ENCODE measurements at places on chromosomes 2 and 18.
A peak's percentile ranks its signal among the peaks of the same experiment; 100 is the strongest.

DNA sequence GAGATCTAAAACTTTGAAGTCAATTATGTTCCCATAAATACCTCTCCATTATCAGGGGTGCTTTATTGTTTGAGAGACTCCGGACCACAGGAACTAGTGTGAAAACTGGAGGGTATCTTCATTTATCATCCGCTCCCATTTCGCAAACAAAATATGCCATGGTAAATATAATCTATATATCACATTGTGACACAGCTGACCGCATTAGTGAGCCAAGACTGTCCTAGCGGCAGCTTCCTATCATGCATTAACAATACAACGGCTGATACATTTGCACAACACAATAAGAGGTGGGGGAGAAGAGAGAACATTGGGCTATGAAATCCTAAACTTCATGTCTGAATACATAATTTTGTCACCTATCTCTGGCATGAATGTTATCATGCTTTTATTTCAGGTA, 29.5 kb downstream of the BCL11A start:
- H3K4me1 ChIP-seq, result peaks cover 14% of the 10 kb centered on the region
- no peak for DNase-seq
- H3K36me3 ChIP-seq, result no peaks in the 10 kb centered on the region
- no peak overlapping the region for H3K4me3 ChIP-seq

DNA sequence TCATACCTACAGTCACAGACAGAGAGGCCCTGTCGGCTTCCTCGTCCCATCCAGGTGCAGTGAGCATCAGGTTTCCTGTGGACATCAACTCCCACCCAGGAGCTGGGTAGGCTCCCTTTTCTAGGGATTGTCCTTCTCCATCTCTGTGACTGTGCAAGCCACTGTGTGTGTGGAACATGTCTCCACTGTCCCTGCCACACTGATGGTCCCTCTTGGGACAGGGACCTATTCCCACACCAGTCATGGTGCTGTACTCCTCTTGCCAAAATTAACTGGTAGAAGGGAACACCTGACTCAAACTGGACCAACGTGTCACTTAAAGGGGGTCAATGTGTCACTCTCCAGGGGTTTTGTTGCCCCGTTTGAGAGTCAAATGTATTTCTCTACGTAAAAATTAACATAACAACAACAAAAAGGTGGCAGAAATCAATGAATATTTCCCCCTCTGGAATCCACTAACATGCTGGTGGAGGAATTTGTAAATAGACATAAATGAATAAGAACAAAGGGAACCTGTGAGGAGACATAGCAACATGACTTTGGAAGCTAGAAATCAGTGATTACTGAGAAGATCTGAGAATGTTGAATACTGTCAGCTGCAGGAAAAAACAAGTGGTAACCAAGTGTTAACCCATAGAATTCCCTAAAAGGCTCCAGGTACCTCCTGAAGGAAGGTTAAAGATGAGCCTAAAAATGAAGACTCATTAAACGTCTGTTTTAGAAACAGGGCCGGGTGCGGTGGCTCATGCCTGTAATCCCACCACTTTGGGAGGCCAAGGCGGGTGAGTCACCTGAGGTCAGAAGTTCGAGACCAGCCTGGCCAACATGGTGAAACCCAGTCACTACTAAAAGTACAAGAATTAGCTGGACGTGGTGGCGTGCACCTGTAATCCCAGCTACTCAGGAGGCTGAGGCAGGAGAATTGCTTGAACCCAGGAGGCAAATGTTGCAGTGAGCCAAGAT, 40.4 kb downstream of the SH2D6 start:
- no peak overlapping the region for H3K4me3 ChIP-seq
- no peaks in the 10 kb centered on the region for H3K4me1 ChIP-seq
- DNase-seq, result no peak
- no peak overlapping the region for H3K27ac ChIP-seq
- H3K27me3 ChIP-seq, result no peaks in the 10 kb centered on the region

GRCh38 chr2:70143314-70144150, 47.3 kb downstream of the C2orf42 start:
- H3K4me3 ChIP-seq, result peak overlapping the region; percentile 18
- no peaks in the 10 kb centered on the region for H3K36me3 ChIP-seq
- H3K27me3 ChIP-seq, result no peaks in the 10 kb centered on the region
- peak; percentile 65 for DNase-seq
- H3K4me1 ChIP-seq, result peaks cover 22% of the 10 kb centered on the region

DNA sequence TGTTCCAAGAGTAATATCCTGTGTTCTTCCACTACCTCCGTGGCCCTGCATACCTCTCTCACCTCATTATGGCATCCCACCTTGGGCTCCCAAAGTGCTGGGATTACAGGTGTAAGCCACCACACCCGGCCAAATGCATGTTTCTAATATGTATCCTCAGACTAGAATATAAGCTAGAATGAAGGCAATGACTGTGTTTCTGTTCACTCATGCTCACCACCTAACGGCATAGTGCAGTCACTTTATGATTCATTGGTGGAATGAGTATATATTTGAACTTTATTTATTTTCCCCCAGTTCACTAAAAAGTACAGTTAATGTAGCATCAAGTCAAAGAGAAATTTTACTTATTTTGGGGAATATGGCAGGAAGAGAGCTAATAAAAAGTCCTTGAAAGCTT, 11.3 kb downstream of the PIGN start:
- no peak overlapping the region for H3K27ac ChIP-seq
- H3K36me3 ChIP-seq, result no peaks in the 10 kb centered on the region
- no peak overlapping the region for H3K4me3 ChIP-seq
- no peaks in the 10 kb centered on the region for H3K4me1 ChIP-seq

- no peaks in the 10 kb centered on the region for H3K27me3 ChIP-seq
- DNase-seq, result no peak
- H3K4me1 ChIP-seq, result no peaks in the 10 kb centered on the region
- H3K36me3 ChIP-seq, result no peaks in the 10 kb centered on the region
These were observed 319.5 kb upstream of the HNMT start for GRCh38 chr2:137644731-137645130.

DNA sequence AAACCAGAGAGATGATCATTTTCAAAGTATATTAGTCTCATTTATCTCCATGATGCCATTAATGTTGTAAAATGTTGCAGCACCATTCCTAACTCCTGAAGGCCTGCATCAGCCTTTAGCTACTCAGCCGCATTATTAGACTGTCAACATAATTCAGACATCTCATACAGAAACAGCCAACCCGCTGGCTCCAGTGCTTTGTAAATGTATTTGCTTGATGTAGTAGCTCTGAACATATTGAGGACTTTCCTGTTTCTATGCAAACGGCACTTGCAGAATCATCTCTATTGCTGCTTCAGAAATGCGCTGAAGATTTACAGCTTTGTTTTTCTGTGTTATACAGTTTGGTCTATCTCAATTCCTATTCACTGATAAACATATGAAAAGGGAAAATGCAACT, 372.2 kb downstream of the DSEL start:
- no peaks in the 10 kb centered on the region for H3K4me1 ChIP-seq
- no peak overlapping the region for H3K27ac ChIP-seq
- no peaks in the 10 kb centered on the region for H3K27me3 ChIP-seq
- H3K36me3 ChIP-seq, result no peaks in the 10 kb centered on the region

DNA sequence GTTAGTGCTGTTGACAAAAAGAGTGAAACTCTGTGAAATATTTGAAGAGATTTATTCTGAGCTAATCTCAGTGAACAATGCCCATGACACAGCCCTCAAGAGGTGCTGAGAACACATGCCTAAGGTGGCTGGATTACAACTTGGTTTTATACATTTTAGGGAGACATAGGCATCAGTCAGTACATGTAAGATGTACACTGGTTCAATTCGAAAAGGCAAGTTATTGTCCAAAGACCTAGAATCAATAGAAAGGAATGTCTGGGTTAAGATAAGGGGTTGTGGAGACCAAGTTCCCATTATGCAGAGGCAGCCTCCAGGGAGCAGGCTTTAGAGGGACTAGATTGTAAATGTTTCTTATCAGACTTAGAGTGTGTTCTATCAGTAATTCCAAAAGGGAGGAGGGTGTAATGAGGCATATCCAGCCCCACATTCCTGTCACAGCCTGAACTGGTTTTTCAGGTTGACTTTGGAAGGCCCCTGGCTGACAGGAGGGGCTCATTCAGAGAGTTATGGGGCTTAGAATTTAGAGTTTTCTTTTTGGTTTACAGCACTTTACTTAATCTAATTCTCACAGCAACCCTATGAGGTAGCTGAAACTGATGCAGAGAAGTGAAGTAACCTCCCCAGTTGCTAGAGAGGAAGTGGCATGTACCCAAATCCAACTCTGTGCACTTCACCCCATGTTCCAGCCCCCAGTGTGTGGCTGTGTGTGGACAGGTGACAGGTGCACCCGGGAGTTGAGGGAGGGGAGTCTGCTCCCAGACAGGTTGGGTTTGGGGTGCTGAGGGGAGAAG, 28.3 kb upstream of the ASAP2 start:
- H3K4me1 ChIP-seq, result peaks cover 16% of the 10 kb centered on the region
- no peak overlapping the region for H3K4me3 ChIP-seq

DNA sequence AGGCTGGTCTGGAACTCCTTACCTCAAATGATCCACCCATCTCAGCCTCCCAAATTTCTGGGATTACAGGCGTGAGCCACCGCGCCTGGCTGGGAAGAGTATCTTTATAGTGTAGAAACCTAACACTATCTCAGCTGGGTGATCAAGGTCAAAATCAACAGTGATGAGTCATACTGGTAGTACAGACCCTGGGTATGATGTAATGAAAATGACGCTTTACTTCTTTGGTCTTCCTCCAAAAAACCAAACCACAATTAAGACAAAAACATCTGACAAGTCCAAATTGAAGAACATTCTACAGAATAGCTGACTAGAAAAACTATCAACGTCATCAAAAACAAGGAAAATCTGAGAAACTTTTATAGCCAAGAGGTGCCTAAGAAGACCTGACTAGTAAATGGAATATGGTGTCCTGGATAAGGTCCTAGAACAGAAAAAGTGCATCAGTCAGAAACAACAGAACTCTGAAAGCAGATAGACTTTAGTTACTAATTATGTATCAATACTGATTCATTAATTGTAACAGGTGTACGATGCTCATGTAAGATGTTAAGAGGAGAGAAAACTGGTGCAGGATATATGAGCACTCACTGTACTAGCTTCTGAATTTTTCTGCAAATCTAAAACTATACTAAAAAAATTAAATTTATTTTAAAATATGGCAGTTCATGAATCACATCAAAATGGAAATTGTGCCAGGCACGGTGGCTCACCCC, 25.4 kb downstream of the PDCL3 start:
- H3K4me3 ChIP-seq, result no peak overlapping the region
- no peaks in the 10 kb centered on the region for H3K4me1 ChIP-seq
- H3K27ac ChIP-seq, result no peak overlapping the region
- H3K36me3 ChIP-seq, result no peaks in the 10 kb centered on the region
- DNase-seq, result no peak

GRCh38 chr2:241811952-241812729, 3.1 kb downstream of the NEU4 start:
- H3K27ac ChIP-seq, result no peak overlapping the region
- no peaks in the 10 kb centered on the region for H3K4me1 ChIP-seq
- no peak overlapping the region for H3K4me3 ChIP-seq

GRCh38 chr2:201774546-201774945, 6.2 kb downstream of the ALS2 start:
- no peaks in the 10 kb centered on the region for H3K36me3 ChIP-seq
- H3K4me1 ChIP-seq, result peaks cover 4% of the 10 kb centered on the region
- H3K27ac ChIP-seq, result no peak overlapping the region
- H3K27me3 ChIP-seq, result no peaks in the 10 kb centered on the region
- no peak for DNase-seq

- H3K4me1 ChIP-seq, result no peaks in the 10 kb centered on the region
- H3K36me3 ChIP-seq, result peaks cover 4% of the 10 kb centered on the region
- DNase-seq, result no peak
- no peaks in the 10 kb centered on the region for H3K27me3 ChIP-seq
- H3K27ac ChIP-seq, result no peak overlapping the region
These were observed 318.8 kb upstream of the EPAS1 start for GRCh38 chr2:45978302-45978859.

DNA sequence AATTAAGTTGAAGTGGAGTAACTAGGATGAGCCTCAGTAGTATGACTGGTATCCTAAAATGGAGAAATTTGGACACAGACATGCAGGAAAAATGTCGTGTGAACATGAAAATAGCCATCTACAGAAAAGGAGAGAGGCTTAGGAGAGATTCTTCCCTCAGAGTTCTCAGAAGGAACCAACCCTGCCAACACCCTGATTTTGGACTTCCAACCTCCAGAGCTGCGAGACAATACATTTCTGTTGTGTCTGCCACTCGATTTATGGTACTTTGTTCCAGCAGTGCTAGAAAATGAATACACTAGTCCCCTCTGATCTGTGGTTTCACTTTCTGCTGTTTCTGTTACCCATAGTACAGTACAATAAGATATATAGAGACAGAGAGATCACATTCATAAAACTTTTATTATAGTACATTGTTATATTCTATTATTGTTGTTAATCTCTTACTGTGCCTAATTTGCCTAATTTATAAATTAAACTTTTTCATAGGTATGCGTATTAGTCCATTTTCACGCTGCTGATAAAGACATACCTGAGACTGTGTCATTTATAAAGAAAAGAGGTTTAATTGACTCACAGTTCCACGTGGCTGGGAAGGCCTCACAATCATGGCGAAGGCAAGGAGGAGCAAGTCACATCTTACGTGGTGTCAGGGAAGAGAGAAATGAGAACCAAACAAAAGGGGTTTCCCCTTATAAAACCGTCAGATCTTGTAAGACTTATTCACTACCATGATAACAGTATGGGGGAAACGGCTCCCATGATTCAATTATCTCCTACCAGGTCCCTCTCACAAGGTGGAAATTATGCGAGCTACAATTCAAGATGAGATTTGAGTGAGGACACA, 41.3 kb downstream of the PLEKHA3 start:
- no peak overlapping the region for H3K4me3 ChIP-seq
- peaks cover 10% of the 10 kb centered on the region for H3K36me3 ChIP-seq
- no peaks in the 10 kb centered on the region for H3K4me1 ChIP-seq
- H3K27me3 ChIP-seq, result no peaks in the 10 kb centered on the region
- no peak for DNase-seq

DNA sequence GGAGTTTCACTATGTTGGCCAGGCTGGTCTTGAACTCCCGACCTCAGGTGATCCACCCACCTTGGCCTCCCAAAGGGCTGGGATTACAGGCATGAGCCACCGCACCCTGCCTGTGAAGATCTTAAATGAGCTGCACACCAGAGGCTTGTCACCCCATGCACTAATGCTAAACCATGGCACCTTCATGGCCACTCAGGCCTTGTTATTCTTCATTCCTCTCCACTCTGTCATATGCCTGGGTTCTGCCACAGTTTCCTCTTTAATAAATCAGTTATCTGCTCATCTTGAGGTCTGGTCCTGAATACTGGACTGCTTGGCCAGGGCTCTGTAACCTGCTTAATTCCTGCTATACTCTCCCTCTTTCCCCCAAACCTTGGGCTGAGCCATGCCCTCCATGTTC, 303.9 kb upstream of the FBXO11 start:
- no peak overlapping the region for H3K27ac ChIP-seq
- no peaks in the 10 kb centered on the region for H3K27me3 ChIP-seq
- no peaks in the 10 kb centered on the region for H3K36me3 ChIP-seq

GRCh38 chr2:95208106-95208505, 785 bp downstream of the ZNF892 start:
- no peak for DNase-seq
- H3K36me3 ChIP-seq, result peaks cover 17% of the 10 kb centered on the region
- H3K4me1 ChIP-seq, result peaks cover 9% of the 10 kb centered on the region

- H3K27me3 ChIP-seq, result no peaks in the 10 kb centered on the region
- DNase-seq, result peak; percentile 28
- no peak overlapping the region for H3K4me3 ChIP-seq
- H3K27ac ChIP-seq, result no peak overlapping the region
These were observed 128.5 kb downstream of the ARL6IP6 start for GRCh38 chr2:152846697-152847470.
